ENCODE measurements at places on chromosomes 4 and X.

GRCh38 chr4:120078216-120078615, 11.6 kb upstream of the MAD2L1 start:
- no peak for DNase-seq

GRCh38 chrX:29662101-29662500, 553.3 kb upstream of the MAGEB2 start:
- DNase-seq = no peak

DNA sequence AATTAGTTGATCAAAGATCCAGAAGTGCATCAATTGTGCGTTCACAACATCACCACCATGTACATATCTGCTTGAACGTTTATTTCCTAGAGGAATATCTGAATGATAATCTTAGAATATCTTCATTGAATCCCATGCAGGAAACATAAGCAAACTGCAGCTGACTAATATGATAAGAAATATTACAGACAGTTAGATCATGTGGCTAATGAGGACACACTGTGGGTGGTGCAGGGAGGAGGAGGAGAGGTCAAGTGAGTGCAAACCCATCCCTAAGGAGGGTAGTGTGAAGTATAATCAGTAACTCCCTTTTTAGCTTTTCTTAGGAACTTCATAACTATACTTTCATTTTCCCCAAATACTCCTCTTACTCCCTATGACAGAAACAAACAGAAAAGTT, 58.3 kb upstream of the HPGD start:
- DNase-seq = no peak

GRCh38 chr4:55004831-55005230, 120.6 kb downstream of the KDR start:
- no peak for DNase-seq

DNA sequence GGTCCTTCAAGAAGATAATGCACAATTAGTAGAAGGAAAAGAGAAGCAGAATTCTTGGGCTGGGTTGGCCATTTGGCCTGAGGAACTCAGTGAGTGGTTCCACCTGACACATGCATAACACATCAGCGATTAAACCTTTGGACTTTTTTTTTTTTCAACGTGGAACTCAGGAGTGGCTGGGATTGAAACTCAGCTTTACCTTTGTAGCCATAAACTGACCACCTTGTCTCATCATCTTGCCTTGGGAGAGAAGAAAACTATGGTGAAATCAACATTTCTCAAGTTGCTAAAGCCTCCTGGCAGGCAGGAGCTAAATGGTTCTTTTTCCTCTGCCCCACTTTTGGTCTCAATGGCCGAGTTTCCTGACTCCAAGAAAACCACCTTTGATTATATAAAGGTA, 16.3 kb downstream of the PTTG2 start:
- no peak for DNase-seq

Measured in Right ventricle myocardium inferior (tissue), 1 donor.